Stimulated activated CD4-positive, alpha-beta T cell treated with anti-CD3 and anti-CD28 coated beads, TNF-alpha, amount 100 ng/mL, for 24 hours (primary cell): ENCODE measurements at places on chromosomes 12 and 14.
A peak's percentile ranks its signal among the peaks of the same experiment; 100 is the strongest.

GRCh38 chr12:62258231-62258630, 2.0 kb upstream of the USP15 start:
- DNase-seq = no peak

DNA sequence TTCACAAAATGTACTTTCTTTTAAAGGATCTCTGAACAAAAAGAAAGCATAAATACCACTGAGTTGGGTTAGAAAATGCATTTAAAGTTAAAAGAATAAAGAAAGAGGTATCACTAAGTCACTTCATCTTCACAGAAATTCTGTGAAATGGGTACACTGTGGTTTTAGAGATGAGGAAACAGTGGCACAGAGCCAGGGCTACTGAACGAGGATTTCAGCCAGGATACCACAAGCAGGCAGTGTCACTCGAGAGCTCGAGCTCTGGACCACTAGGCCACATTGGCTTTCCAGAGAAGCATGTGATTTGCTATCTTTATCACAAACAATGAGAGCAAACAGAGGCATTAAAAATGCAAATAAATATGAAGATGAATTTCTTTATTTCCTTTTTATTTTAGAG, 51.0 kb downstream of the WDHD1 start:
- no peak for DNase-seq

DNA sequence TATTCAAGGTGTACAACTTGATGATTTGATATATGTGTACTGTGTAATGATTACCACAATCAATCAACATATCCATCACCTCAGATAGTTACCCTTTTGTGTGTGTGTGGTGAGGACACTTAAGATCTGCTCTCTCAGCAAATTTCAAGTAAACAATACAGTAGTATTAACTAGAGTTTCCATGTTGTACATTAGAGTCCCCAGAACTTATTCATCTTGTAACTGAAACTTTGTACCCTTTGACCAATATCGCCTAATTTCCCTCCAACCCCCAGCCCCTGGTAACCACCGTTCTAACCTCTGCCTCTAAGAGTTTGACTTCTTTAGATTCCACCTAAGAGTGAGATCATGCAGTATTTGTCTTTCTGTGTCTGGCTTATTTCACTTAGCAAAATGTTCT, 12.1 kb downstream of the ADCK1 start:
- DNase-seq = no peak

DNA sequence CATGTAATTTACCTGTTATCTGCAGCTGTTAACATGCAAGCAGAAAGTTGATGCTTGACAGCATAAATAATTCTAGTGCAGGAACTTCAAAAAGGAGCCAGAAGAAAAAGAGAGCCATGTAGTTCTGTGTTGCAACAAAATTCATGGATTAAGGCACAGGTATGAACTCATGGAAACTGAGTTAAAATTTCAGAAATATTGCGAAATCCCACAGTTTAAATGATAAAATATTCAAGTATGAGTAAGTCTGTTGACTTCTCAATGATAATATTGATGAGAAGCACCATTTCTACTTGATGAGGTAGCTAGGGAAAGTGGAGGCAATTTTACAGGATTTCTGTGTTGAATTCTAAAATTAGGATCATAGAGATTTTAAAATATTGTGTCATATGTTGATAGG, 290.9 kb downstream of the TMEM117 start:
- no peak for DNase-seq

DNA sequence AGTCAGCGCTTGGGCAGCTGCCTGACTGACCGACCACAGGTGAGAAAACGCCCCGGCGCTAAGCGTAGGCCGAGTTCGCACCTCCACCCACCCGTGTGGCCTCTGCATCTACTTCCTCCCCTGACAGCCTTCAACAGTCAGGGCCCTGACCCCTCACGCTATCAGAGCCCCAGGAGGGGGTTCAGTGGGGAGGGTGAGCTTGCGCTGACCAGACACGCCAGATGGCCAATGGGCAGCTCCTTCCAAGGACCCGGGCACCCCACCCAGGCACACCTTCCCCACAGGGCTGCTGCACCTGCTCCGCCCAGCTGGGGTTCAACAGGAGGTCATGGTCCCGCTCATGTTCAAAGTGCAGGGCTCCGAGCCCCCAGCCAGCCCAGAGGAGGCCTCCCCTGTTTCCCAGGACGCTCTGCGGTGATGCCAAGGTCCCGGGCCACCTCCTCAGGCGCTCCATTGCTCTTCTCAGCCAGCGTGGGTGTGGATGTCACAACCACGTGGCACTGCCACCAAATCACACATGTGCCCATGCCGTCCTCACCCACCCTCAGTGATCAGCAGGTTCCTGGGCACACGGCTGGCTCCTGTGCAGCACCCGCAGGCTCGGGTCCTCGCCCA, 48.7 kb upstream of the BCL11B start:
- DNase-seq = no peak

GRCh38 chr14:57930241-57930975, 64.5 kb upstream of the SLC35F4 start:
- no peak for DNase-seq

DNA sequence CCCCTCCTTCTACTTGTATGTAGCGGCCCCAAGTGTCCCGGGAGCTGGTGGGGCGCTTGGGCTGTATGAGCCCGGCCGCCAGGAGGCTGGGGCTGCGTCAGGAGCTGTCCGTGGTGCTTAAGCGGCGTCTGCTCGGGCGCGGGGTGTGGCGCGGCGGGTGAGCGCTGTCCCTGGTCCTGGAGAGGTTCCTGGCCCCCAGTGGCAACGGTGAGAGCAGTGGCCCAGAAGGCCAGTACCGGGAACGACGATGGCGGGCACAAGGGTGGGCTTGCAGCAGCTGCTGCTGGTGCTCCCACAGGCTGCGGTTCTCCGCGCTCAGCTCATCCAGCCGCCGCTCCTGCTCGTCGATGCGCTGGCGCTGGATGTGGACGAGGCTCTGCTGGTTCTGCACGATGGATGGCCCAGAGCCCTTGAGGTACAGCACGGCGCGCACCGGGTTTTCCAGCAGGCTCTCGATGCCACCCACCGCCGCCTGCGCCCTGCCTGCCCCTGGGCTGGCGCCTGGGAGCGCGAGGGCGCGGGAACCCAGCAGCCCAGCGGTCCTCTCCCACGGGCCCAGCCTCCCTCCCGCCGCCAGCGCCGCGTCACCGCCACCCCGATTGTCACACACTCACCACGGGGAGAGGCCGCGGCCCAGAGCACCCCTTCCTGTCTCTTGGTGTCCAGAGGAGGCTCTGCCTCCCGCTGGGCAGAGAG, 41.9 kb upstream of the FKBP4 start:
- peak; percentile 48 for DNase-seq

- peak; percentile 77 for DNase-seq
Measured at GRCh38 chr12:117836999-117837736, 131.6 kb downstream of the KSR2 start.

GRCh38 chr14:20332431-20332787, 670 bp downstream of the CCNB1IP1 start:
- no peak for DNase-seq

DNA sequence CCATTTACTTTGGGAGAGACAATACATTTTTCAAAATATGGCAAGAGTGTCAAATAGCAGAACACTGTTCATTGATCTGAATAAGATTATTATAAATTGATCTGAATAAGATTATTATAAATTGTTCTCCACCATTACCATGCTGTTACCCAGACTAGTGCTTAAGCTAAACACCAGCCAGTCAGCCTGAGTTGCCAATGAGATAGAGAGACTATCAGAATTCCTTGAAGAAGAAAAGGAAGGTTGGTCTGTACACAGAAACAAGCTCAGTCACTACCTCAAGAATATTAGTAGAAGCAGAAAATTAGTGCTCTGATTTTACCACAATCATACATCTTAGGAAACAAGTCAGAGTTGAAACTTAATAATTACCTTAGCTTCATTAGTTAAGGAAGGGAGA, 469.8 kb downstream of the FOXG1 start:
- DNase-seq = no peak

GRCh38 chr14:105076805-105077648, 11.8 kb upstream of the GPR132 start:
- no peak for DNase-seq

DNA sequence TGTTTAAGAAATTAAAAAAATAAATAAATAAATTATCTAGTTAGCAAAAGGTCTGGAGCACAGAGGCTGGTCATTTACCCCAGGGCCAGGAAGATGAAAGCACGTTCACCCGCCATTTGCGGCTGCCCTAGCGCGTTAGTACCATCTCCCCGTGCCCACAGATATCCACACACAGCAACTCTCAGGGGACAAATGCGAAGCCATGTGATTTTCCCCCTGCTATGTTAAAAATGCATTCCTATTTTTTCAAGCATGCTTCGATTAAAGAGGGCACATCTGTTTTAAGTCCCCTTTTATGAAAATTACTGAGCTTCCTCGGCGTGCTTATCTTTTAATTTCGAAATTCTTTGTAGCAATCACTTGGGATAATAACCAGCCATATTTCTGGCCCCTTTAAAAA, 56.9 kb upstream of the PIWIL1 start:
- DNase-seq = no peak

- DNase-seq = no peak
Measured at GRCh38 chr12:67772267-67773169, 124.0 kb downstream of the DYRK2 start.

DNA sequence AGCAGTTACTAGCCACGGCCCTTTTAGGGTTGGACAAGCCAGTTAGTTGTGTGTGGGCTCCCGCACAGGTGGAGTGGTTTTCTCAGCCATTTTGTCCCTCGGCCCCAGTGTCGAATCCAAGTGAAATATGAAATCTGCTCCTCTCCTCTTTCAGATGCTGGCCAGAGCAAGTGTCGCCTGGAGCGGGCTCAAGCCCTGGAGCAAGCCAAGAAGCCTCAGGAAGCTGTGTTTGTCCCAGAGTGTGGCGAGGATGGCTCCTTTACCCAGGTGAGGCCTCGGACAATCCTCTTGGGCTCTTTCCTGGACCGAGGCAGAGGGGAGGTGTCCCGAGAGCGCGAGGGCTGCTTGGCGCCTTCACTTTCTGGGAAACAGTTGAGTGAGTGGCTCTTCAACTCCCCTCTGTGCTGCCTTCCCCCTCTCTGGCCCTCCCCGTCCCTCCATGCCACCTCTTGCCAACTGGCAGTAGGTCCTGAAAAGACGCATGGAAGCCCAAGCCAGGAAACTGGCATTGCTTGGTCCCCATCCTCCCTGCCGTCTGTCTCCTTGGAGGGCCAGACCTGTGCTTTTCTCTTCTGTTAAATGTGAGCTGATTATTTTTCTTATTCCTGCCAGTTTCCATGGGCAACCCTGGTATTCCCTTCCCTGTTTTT, 74.2 kb downstream of the SMOC1 start:
- DNase-seq = no peak

DNA sequence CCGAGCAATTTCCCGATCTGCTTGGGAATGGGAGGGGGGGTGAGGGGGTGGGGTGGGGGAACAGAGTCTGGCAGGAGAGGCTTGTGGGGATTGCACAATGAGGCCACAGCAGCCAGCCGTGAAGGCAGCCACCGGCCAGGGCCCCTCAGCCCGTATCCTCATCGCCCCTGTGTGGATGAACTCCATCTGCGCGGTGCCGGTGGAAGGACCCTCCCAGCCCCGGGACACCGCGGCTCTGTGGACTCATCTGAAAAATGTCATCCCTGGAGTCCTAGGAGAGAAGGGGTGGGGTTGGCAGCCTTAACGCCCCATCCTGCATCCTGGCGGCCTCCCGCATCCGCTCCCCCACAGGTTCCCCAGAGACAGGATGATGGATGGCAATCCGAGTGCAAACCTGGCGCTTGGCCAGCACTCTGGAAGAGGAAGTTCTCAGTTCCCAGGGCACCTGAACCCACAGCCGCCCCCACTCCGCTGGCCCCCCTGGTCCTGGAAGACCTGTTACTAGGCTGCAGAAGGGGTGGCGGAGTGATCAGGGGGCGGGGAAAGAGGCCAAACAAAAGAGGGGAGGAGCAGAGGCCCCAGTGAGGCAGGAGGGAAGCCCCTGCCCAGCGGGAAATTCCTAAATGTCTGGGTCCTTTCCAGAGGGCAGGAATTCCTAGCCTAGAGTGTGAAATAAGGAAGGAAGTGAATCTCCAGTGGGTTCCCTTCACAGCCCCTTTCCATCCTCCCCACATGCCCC, 1.2 kb upstream of the TNFAIP2 start:
- DNase-seq = no peak
